ENCODE measurements at places on chromosomes 4 and X.

DNA sequence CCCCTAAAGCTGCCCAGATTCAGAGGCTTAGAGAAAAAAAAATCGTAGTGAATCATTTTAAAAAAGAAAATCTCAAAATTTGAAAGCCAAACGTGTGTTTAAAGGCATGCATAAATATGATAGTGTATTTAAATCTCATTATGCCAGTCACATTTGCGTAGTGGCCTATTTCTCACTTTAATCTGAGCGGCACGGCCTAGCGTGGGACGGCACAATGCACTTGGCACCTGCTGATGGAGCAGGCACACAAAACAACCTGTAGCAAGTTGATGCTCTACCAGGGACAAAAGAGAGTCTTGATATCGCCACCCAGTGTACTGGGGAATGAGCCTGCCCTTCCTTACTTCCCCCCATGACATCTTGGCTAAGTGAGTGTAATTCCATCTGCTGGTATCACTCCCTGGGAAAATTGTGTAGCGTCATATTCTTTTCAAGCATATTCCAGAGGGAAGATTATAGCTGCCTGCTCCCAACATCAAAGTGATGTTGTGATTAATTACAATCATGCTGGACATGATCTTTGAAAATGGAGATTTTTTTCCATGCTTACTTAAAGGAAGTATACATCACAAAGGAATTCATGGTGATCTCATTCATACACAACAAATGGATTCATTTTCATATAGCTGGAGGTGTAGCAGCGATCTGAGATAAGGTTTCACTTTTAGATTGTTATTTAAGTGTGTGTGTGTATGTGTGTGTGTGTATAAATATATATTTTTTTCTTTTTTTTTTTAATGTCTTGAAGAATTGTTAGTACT, 138.8 kb downstream of the DCTD start:
- DNase-seq = no peak

GRCh38 chrX:155263854-155264628, at the start of gene RAB39B:
TSS of gene RAB39B (minus strand) at chrX:155264491. CDS start at chrX:155264288, 203 bp downstream.
- DNase-seq = peak; percentile 31

DNA sequence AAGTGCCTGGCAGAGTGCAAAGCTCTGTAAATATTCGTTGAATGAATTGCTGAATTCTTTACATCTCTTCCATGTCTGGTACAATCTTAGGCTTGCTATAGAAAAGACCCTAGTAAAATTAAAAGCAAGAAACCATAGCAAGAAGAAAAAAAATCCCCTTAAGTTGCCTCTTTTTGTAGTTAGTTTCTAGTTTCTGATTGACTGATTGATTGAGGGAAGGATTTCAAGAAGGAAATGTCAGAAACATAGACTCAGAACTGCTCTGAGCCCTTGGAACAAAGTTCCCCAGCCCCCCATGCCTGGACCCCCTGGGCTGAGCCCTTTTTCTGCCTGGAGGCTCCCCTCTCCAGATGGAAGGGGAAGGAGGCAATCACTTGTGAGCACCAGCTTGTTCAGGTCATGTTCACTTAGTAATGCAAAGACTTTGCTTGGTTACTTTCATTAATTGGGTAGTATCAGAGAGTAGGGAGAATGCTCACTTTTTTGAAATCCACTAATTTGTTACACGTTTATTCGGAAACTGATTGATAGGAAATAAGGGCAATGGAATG, 35.6 kb downstream of the DAPP1 start:
- no peak for DNase-seq

DNA sequence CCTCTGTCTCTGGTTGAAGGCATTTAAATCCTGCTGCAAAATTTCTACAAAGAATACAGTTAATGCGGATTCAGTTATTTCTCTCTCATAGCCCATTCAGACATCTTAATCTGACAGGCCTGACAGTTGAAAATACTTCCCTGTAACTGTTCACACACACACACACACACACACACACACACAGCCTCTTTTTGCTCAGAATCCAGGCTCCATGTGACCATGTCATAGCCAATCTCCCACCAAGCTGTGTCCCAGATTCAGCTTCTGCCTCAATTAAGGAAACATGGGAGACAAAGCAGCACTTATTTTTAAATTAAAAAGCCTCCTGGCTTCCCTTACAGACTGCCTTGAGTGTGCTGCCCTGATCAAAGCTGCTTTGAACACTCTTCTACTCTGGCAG, 49.3 kb upstream of the EFHC2 start:
- no peak for DNase-seq

DNA sequence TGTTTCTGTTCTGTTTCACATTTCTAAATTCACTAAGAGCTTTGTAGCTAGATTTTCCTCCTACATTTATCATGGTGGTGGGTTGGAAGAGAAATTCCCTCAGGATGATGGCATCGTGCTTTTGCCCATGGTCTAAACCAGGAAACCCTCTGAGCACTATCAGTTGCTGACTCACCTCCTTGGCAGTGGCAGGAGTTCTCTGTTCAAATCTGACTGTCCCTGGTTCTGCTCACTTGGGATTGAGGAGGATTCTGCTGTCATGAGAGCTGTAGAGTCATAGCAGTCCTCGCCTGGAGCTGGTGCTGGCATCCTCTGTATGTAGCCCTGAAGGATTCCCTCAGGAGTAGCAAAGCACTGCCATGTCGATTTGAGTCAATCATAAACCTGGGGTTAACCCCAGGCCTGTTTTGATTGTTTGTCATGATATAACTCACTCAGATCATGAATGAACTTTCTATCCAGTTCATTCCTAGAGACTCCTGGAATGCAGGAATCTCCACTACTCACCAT, 9.4 kb downstream of the TEX13A start:
- no peak for DNase-seq

- no peak for DNase-seq
Observed at GRCh38 chr4:103002551-103002950, 17.0 kb downstream of the SLC9B1 start.

DNA sequence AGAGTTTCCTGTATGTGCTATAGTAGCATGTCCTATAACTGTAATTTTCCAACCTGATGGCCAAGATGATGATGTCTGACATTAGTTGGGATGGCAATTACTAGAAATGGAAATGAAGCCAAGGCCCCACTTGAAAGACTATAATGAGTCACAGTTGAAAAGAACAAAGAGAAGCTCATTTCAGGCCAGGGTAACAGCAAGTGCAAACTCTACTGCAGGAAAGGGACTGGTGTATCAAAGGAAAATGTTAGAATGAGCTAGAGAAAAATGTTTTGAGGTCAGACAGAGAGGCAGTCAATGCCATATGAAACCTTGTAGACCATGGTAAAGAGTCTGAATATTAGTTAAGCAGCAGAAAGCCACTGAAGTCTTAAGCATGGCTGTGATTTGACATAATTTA, 146.2 kb upstream of the SH3RF1 start:
- no peak for DNase-seq

GRCh38 chr4:78951862-78952472, 12.7 kb upstream of the PAQR3 start:
- DNase-seq = no peak

GRCh38 chr4:182488896-182489295, 245.7 kb downstream of the TENM3 start:
- no peak for DNase-seq

GRCh38 chr4:74309223-74309622, 953 bp downstream of the EPGN start:
- DNase-seq = no peak

DNA sequence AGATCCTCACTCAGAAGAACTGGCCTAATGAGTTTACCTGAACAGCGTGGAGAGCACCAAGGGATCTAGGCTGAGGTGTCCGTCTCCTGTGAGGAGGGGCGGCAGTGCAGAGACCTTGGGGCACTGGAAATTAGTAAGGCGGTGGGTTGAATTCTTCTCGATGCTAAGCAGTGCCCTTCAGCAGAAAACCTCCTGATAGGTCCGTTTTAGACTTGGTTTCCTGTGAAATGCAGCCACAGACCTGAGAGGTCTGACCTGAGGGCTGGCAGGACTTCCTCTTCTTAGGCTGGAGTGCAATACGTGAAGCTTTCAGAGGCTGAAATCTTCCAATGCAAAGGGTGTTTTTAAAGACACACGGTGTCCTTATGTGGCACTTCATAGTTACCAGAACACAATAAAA, at the start of gene CLNK:
Gene CLNK (minus strand): TSS at position 138 of the 400 bp plus-strand sequence. CDS start 16,899 bp downstream, outside the sequence.
- no peak for DNase-seq

DNA sequence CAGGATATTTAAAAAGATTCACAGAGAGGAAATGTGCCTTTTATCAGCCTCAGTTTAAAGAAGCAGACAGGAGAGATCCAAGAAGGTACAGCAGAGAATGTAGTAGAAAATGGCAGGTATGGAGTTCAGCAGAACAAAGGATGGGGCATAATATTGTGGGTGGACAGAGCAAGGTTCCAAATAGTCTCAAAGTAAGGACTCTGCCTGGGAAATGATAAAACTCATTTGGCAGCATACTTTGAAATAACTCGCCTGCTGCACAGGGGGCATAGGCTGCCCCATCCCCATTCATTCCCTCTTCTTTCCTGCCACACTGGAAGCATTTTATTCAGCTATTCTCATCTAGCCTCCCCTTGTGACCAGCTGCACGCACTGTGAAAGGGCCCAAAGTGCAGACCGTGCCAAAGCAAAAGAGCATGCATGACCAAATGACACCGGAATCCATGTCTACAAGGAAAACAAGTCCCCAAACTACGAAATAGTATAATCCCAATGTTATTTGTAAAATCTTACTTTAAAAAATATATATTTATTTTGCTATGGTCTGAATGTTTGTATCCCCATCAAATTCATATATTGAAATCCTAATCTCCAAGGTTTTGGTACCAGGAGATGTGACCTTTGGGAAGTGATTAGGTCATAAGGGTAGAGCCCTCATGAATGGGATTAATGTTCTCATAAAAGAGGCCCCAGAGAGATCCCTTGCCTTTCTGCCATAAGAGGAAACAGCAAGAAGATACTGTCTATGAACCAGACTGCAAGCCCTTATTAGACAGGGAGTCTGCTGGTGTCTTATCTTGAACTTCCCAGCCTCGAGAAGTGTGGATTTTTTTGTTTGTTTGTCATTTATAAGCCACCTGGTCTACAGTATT, 77.4 kb upstream of the PRSS48 start:
- DNase-seq = no peak

GRCh38 chr4:52968691-52969090, 106.6 kb downstream of the RASL11B start:
- no peak for DNase-seq

DNA sequence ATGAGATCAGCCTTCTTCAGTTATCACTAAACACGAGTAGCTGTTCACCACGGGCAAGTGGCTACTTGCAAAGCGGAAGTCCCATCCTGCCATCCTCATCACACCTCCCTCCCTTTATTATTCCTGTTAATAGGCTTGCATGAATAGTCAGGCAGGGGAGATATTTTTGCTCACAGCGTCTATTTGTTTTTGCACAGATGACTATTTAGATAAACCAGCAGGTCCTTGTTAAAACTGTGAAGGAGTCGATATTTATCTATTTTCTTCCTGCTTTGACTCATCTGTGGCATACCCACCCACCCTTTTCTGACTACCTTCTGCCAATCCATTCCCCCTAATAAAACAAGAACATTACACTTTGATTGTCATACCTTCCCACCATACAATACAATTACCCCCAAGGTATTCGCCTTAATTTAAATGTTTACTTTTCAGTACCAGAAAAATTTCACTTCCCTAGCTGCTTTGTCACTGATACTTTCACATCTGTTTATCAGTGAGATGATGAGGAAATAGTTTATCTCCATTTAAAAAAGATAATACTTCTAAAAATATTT, 96.6 kb upstream of the BANK1 start:
- DNase-seq = no peak

- no peak for DNase-seq
Observed at GRCh38 chr4:94516999-94517398, 65.3 kb downstream of the PDLIM5 start.

DNA sequence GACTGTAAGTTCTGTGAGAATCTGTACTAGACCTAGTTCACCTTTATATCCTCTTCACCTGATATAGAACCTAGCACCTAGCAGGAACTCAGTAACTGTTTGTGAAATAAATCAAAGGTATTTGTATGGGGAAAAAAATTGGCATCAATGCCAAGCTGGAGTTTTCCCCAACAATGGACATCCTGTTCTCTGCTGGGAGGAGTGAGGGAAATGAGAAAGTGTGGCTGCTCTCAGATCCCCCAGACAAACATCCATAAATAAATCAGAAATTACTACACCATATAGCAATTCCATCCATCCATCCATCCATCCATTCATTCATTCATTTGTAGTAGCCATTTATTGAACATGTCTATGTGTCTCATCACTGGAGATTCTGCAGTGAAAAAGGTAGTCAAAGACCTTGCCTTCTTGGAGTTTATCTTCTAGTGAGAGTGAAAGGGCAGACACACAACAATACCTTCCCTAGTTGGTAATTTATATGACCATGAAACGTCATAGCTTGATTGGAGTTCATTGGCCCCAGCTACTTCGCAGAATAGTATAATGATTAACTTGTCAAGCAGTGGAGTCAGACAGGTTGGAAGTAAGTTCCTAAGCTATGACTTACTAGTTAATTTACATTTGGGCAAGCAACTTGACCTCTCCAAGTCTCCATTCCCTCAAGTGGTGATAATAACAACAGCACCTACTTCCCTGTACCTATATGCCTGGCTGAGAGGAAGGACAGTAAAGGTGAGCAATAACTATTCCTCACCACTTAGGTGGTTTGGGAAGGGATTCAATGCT, 98.7 kb upstream of the KIT start:
- no peak for DNase-seq

DNA sequence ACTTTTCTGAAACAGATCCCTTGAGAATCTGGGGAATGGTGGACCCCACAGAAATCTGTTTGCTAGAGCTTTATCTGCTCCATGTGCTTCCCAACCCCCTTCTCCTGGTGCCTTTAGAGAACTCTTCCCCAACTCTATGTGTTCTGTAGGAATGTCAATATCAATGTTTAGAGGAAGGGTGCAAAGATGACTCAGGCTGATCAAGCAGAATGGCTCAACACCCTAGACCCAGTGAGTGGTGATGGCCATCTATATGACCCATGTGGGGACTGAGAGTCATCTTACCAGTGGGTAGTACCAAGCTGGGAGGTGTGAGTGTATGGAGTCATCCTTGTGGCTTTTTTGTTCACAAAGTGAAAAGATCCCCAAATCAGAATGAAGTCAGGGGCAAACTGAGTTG, 143.5 kb downstream of the RAB28 start:
- DNase-seq = no peak

GRCh38 chrX:7170898-7171297, 22.9 kb upstream of the PUDP start:
- DNase-seq = no peak

DNA sequence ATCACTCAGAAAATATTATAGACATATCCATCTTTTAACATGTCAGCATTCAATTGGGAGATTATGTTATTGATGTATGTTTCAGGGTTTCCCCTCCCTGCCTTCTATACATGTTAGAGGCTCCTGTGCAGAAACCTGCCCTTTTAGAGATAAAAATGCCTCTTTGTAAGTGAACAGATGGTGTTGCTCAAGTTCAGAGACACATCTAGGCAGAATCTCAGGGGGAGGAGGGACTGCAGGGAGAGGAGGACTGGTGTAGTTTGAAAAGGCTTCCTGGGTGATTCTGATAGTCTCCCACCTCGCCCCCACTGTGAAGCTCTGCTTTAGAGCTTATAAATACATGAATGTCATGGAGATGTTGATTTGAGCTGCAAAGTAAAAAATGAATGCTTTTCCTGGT, 12.0 kb upstream of the UNC5C start:
- DNase-seq = no peak

All from stimulated activated CD4-positive, alpha-beta T cell treated with anti-CD3 and anti-CD28 coated beads, Interleukin-1b, Interleukin-23, amount 100 ng/mL, for 1 hour (primary cell).